Fibroblast of pulmonary artery (primary cell): ENCODE measurements at places on chromosomes 5 and 9.

DNA sequence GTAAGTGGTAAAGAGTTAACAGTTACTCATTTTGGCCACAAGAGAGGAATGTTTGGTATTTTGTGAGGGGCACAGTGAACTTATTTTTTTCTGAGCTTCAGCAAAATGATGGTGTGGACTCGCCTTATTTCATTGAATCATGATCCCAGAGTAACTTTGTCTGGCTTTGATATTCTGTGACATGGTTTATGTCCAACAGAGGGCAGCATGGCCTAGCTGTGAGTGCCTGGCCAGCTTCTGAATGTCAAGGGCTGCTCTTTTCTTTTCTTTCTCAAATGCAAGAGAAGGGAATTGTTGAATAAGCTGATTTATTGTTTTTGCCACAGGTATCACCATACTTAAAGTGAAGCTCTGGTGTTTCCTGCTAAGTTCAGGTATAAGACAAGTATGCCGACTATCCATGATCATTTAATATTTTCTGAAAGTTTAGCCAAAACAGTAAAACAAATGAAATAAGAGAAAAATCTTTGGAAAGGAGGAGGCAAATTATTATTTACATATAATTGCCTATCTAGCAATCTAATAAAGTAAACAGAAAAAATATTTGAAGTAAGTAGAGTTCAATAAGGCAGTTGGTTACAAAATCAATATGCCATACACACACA, 31.7 kb downstream of the MRPL22 start:
- peak; percentile 70 for DNase-seq

DNA sequence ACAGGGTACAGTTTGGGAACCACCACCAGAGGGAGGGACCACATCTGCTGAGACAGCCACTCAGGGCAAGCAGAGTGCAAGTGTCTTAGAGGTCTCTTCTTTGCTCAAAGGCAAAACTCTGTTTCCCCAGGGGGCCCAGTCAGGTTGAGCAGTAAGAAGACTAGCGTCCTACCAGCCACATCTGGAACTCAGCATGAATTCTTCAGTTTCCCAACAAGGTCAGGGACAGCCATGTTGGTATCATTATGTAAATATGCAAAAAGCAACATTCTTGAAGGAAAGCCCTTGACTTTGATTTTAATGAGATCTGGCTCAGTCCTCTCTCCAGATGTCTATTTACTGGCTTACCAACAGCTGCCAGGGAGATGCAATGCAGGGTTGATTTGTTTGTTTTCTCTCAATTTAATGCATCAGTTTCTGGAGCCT, 46.7 kb downstream of the TGFBI start:
- DNase-seq: no peak

- peak; percentile 17 for DNase-seq
Measured at GRCh38 chr5:105506692-105507277, 1944.2 kb upstream of the NUDT12 start.

GRCh38 chr5:4128994-4129393, 533.4 kb downstream of the IRX1 start:
- no peak for DNase-seq

DNA sequence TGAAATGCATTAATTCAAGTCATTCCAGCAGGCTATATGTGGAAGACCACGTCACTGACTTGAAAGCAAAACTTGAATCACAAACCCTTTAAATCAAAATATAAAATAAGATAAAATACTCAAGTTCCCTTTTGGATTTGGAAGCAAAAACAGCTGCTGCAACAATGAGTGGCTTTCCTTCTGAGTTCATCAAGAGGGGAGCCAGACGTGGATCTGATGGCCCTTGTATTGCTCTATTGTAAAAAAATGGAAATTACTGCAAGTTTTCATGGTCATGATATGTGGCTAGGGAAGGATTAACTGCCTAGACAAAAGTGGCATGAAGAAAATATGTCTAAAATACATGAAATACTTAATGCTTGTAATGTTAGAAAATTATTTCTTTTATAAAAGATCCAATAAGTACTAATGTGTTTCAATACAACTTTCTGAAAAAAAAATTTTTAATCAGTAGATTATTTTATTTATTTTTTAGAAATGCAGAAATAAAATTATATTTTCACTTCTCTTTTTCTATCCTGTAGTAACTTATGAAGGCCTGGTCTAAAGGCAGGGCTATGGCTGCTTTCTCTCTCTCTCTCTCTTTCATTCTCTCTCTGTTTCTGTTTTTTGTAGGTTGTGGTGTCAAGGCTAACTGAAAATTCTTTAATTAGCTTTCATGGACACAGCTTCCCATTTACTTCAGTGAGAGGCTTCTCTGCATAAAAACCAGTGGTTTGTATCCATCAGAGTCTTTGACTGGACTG, 24.0 kb downstream of the LIX1 start:
- DNase-seq: no peak

GRCh38 chr5:172541099-172541772, 86.9 kb upstream of the SH3PXD2B start:
- DNase-seq: no peak

DNA sequence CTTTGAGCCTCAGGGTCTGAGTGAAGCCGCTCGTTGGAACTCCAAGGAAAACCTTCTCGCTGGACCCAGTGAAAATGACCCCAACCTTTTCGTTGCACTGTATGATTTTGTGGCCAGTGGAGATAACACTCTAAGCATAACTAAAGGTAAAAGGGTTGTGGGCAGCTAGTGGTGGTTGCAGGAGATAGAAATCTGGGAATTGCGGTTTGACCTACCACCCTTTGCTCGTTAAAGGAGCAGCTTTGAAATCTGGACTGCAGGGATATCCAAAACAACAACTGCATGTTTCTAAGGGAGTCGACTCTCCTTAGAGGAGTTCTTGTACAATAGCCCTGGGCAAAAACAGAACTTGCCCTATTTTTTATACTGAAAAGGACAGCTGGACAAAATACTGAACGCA, 19.0 kb downstream of the ABL1 start:
- no peak for DNase-seq

DNA sequence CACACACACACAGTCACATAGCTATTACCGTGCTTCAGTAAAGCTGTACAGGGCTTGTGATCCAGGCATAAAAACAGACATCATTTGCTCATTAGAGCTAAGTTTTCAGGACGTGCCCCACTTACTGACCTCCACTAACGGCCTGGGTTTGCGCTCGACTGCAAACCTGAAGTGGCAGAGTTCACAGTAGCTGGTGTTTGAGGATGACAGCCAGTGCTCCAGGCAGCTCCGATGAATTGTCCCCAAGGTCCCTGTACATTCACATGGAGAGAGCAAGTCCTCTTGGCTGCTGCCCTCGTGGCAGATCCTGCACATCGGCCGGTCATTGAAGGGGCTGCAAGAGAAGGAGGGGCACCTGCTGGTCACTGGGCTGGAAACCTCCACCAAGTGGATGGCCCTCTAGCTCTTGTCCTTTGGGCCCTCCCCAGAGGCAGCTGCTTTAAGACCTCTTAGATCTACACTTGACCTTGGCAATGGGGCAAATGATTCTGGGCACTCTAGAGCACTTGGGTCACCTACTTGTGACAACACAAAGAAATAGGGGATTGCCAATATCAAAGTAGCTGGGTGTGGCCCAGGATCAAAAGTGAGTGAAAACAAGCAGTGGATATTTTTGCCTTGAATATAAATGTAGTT, 115.4 kb downstream of the MARCHF3 start:
- DNase-seq: no peak

DNA sequence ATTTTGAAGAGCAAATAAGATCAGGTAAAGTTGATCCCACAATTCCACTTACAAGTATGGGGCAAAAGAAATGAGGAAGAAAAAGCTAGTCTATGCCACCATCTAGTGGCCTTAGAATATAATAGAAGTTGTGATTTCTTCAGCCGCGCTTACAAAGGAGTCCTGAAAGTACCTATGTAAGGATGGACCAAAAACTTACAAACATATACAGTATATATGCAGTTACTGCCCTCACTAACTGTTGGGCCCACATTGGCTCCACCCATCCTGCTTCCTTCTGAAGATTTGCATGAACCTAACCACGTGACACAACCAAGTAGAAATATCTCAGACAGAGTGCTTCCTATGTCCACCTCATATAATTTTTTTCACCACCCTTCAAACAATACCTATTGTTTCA, 11.7 kb upstream of the OR13D1 start:
- peak; percentile 71 for DNase-seq
